Stimulated activated CD8-positive, alpha-beta memory T cell treated with anti-CD3 and anti-CD28 coated beads, Interleukin-15, amount 100 ng/mL, for 1 hour (primary cell): ENCODE measurements at places on chromosomes 12 and 14.

DNA sequence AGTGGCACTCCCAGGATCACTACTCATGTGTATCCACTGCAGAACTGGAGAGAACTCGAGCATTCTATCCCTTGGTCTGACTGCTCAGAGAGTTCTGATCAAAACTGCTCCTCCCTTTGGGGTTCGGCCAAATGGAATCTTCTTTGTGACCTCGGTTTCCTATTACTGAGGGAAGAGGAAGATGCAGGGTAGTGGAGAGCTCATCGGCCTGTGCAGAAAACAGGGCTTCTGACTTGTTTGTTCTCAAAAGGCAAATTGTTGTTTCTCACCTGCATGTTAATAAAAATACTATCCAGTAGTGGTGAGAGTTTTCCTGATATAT is 17.1 kb upstream of the AKAP6 start:
- no peak for DNase-seq

DNA sequence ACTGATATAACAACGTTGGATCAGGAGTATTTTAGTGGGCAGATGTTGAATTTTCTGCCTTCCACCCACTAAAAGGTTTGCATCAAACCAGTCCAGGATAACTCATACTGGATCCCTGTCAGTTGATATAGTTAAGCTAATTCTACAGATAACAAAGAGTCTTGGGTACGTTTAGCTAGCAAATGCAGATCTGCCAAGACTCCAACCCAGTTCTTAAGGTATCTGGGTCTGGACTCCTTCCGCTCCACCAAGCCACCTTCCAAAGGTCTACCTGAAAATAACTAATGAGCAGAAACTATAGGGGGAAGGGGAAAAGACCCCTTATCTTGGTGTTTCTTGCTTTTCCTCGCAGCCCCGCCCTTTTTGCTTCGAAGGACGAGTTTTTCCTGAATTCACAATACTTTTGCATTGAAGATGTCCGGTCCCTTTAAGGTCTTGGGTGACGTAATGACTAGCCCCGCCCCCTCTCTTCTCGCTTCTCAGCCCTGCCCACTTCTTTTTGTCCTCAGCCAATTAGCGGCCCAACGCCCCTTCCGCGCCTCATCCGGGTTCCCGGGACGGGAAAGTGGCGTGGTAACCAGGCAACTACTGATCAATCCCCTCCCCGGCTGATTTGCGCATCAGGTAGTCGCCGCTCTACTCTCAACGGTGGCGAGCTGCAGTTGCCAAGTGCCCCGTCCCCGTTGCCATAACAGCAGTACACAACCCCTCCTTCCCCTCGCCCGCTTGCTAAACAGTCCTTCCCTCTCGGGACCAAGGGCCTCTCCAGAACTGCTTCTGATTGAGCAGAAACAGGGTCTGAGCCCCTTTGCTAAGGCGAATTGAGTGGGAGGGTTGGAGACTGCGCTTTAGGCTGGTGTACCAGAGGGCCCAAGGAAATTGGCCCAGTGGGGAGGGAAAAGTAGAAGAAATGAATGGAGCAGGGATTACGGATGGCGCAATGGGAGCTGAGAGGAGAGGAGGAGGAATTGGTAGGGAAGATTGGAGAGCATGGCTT is at the start of gene LRRC23:
Gene LRRC23, plus strand, starts transcription at position 543 of the 997 bp plus-strand sequence. CDS start 812 bp downstream, outside the sequence.
- DNase-seq: peak; percentile 97

DNA sequence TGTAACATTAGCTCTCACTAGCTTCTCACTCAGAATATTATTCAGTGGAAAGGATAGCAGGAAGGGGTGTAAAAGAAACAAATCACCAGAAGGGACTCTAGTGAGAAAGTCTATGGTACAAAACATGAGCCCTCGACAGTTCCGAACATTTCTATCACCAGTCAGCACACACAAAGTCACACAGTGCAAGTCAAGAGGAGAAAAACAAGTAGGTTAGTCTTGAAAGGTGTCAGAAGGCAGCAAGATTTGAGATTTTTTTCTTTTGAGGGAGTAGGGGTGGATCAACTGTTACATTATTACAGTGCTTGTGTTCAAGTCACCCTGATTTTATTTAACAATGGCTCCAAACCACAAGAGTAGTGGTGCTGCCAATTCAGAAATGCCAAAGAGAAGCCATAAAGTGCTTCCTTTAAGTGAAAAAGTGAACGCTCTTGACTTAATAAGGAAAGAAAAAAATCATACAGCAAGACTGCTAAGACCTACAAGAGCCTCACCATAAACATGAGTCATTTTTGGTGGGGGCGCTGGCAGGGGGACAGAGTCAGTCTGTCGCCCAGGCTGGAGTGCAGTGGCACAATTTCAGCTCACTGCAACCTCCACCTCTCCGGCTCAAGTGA is 42.3 kb downstream of the GNS start:
- no peak for DNase-seq

- peak; percentile 42 for DNase-seq
Observed at GRCh38 chr12:118120579-118121363, 15.2 kb upstream of the PEBP1 start.

DNA sequence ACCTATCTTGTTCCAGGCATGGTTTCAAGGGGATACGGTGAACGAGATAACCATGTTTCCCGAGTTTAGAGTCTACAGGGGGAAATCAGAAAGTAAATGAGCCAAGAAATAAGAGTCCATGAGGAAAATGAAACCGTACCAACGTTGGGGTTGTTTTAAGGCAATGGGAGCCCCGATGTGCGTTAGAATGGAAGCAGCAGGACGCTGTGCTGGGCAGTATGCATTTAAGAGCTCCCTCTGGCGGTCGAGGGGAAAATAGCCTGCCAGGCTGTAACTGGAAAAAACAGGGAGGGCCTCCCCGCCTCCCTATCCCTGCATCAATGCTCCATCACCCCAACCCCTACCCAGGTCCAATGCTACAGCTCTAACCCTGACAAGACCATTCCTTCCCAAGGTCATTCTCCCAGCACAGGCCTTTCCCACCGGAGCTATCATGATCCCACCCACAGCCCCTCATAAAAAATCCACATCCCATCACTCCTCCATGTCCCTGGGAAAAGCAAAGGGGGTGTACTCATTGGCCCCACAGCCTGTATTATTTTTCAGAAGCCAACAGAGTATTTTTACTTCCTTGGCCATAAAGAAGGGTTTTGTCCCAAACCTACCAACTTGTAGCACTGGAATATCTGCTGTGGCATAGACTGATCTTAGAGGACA is 226.3 kb upstream of the NOS1 start:
- DNase-seq: peak; percentile 7

DNA sequence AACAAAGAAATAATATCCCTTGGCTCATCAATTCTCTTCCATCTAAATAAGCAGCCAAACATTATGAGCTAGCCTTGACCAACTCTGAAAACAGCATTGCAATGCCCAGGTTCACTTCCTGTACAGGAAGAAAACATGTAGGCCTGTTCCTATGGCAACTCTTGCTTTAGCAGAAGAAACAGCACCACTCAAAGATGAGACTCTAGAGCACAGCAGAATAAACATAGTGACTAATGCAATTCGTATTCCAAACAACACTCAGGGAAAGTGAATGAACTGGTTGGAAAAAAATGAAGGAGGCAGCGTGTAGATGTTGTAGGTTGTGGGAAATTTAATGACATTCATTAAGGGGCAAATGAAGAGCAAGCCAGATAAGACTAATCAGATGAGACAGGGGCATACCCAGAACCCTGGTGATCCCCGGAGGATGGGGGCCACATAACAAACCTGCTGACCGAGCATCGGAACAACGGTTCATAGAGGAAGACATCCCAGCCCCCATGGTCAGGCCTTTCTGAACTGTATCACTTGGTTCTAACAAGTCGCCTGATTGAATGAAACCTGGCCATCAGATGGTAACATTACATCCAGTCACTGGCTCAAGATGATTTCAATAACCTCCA is 9.0 kb downstream of the ARHGDIB start:
- DNase-seq: no peak

GRCh38 chr12:30700216-30700900 is 4.7 kb upstream of the IPO8 start:
- DNase-seq: no peak

DNA sequence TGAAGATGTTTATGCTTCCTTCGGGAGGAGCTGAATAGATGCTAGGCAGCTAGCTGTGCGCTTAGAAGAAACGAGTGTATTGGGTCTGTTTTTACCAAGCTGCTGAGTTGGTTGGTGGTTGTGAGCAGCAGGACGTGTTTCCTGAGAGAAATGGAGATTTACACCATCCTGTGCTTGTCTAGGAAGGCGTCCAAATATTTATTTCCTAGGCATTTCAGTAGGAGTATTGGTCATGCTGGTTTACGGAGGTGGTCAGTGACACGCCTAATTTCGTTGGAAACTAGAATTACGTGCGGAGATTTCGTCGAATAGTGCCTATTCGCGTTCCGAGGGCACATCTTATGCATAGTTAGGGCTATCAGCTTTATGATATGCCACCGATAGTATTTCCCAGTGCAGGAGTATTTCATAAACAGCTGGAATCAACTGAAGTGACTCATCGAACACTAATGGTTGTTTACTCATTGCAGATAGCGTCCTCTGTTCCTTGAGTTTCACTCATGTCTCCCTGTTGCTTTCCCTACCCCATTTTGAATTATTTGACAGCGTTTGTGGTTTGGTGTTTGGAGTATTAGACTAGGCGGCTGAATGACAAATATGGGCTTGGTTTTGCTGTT is 780 bp downstream of the TBC1D15 start:
- DNase-seq: no peak

DNA sequence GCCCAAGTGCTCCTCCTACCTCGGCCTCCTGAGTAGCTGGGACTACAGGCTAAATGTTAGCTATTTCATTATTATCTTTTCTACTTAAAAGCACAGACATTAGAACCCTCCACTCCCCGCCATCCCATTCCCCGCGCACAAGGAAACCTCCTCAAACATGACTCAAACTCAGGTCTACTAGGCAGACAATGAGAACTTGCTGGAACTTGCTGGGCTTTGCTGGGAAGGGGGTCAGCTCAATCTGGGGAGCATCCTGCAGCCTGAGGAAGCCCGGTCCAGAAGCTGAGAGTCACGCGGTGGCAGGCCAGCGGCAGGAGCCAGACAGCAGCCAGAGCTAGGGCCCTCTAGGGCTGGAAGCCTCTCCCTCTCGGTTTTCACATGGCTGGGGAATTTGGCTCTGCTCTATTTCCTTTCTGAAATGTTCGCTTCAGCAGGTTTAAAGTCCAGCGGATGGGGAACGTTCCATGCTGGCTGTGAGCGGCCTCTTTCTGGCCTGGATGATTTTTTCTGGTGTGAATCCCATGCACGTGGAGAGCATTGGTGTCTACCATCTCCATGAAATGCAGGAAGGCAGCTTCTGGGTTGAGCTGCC is 68.5 kb downstream of the SLC6A12 start:
- no peak for DNase-seq

DNA sequence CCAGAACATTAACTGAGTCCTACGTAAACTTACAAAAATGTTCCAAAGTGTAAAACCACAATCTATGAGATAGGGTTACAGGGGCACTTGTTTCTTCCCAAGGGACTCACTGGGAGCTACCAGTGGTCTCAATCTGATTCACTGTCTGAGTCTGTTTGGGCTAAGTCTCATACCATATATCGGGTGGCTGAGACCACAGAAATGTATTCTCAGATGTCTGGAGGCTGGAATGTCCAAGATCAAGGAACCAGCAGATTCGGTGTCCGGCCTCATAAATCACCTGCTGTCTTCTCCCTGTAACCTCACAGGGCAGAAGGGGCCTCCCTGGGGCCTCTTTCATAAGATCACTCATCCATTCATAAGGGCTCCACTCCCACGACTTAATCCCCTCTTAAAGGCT is 616.3 kb upstream of the TMEM132C start:
- no peak for DNase-seq

GRCh38 chr12:97907504-97907903 is 444.9 kb downstream of the RMST start:
- no peak for DNase-seq

DNA sequence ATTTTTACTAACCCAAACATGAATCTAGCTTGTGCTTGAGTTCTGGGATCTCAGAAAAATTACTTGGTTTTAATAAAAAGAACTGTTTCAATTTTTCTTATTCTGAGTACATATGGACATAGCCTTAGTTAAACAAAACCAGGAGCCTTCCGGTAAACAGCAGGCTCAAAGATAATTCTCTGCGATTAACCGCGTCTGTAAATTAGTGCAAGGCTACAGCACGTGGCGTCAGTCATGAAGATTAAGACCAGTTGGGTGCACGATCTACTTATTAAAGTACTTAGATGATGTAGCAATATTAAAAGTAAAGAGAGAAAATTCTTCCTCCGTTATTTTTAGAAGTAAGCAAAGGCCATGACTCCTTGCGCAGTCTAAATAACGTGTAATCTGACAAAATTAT is 700 bp downstream of the KCNJ8 start:
- no peak for DNase-seq

GRCh38 chr12:108803428-108804105 is 53.8 kb downstream of the SSH1 start:
- peak; percentile 42 for DNase-seq

DNA sequence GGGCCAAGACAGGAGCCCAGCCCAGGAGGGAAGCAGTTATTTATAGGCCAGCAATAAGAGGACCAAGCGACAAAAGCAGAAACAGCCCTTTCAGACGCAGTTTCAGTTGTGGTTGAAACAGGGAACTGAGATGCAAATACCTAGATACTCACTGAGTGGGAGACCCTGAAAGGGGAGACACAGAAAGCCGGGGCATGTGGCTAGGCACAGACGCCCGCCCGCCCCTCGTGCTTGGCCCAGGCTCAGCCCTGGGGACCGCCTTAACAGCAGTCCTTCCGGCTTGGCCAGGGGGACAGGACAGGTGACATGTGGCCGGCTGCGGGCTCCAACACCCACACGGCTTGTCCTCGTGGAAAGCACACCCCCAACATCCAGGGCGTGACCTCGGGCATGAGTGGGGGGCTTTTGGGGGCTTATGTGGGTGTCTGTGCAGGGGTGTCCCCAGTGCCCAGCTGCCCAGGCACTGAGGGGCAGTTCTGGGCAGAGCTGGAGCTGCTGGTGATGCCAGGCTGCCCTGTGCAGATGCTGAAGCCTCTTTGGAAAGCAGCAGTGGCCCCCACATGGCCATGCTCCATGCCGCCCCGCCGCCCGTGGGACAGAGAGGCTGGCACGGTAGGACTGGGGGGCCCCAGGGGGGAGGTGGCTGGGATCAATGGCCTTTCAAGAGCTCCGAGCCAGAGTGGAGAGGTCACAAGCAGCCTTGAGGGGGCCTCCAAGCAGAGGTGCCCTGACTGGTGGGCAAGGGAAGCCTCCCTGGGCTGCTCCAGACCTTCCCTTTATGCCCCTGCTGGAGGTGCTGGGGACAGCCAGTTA is 2.1 kb downstream of the PLD4 start:
- DNase-seq: no peak

DNA sequence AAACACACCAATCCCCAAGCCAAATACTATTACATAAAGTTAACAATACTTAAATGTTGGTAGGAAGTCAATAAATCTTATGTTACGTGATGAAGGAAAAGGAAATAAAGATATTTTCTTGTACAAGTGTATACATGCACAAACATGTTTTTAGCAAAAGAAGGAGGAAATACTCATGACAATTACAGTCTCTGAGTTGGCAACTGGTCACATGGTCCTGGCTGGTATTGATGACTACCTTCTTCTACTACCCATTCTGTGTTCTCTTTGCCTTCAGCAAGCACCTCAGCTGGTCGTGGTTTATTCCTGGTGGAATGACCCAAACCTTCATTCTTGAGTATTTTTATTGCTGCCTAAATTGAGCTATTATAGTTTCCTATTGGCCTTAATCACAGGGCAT is 84.8 kb downstream of the PLBD1 start:
- DNase-seq: no peak
